ENCODE measurements at places on chromosomes 13 and 19. TPM values are rescaled to one million over a fixed set of nuclear protein-coding genes. Genes with fewer than 3 reads are reported as not detected.

ETV2 gene
- total RNA-seq = 2.0 TPM

C1QTNF9 gene
- not detected for total RNA-seq

SBK2 gene
- total RNA-seq = not detected

PSG6 gene
- not detected for total RNA-seq

PLIN5 gene
- total RNA-seq = 2.2 TPM

KLK1 gene
- 5.1 TPM for total RNA-seq

ZNF296 gene
- total RNA-seq = 31.6 TPM

IL4I1 gene
- 1.7 TPM for total RNA-seq

LENG8 gene
- 137 TPM for total RNA-seq

ACP5 gene
- total RNA-seq = 16.3 TPM

ATXN8OS gene
- total RNA-seq = not detected

IFNL3 gene
- not detected for total RNA-seq

ADM5 gene
- 15.3 TPM for total RNA-seq

ZNF491 gene
- 6.2 TPM for total RNA-seq

FFAR2 gene
- not detected for total RNA-seq

SYCN gene
- not detected for total RNA-seq

APLP1 gene
- total RNA-seq = 0.70 TPM

ZNF441 gene
- 11.1 TPM for total RNA-seq

Measured in OCI-LY7 (cell line).